NCI-H1105 (cell line): ENCODE measurements at places on chromosomes 7 and 10.

DNA sequence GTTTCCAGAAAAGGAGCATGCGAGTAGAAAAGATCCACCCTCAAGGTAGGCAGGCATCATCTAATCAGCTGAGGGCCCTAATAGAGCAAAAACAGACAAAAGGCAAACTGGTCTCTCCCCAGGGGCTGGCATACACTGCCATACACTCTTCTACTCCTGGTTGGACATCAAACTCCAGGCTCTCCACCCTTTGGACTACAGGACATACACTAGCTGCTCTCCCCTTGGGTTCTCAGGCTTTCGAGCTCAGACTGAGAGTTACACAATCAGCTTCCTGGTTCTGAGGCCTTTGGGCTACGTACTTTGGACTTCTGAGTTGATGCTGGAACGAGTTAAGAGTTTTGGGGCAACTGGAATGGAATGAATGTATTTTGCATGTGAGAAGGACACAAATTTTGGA, 50.9 kb upstream of the TM9SF3 start:
- no peak for DNase-seq

- DNase-seq, result no peak
These were observed 81.2 kb upstream of the PPIF start for GRCh38 chr10:79266084-79266483.

DNA sequence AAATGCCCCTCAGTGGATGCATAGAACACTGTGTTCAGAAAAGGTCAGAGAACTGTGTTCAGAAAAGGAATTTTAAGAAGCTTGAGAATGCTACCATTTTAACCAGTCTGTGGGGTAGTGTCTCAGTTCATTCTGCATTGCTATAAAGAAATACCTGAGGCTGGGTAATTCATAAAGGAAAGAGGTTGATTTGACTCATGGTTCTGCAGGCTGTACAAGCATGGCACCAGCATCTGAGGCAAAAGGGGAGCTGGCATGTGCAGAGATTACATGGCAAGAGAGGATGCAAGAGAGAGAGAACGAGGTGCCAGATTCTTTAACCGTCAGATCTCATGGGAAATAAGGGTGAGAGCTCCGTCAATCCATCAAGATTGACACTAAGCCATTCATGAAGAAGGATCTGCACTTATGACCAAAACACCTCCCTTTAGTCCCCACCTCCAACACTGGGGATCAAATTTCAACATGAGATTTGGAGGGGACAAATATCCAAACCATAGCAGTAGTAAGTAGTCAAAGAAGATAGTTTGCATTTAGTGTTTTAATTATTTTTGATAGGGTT, 119.8 kb downstream of the FAM107B start:
- DNase-seq, result no peak

DNA sequence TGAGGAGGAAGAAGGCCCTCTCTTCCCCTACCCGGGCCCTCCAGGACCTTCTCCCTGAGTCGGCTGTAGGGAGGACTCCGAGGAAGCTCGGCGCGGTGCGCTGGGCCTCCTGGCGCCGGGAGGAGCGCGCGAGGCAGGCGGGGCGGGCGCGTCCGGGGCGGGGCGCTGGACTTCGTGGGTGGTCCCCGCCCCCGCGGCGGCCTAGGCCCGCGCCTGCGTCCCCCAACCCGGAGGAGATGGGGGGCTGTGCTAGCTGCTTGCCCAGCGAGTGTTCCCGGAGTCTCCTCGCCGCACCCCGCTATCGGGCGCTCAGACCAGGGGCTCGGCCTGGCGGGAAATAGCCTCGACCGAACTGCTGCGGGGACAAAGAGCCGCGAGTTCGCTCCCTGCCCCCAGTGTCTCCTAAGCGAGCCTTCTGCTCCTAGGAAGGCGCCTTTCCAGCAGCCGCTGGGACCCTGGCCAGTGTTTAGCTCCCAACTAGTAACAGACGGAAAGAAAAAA, 19.2 kb upstream of the SMO start:
- peak; percentile 34 for DNase-seq

DNA sequence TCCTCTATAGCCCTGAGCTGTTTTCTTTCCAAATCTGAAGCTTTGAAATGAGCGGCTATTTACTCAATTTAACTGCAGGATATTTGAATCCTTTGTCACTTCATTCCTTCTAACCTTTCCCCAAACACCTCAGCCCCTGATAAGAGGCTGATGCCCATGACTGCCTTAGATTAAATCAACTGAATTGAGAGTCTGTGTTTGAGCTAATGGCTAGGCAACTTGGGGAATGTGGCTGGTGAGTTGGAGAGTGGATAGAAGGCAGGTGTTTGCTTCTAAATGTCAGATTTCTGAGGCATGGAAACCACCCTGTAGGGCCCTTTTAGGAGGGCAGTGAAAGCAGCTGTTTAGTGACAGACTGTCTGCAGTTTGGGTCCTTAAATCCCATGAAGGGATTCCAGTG, 759.9 kb downstream of the LRMDA start:
- no peak for DNase-seq

DNA sequence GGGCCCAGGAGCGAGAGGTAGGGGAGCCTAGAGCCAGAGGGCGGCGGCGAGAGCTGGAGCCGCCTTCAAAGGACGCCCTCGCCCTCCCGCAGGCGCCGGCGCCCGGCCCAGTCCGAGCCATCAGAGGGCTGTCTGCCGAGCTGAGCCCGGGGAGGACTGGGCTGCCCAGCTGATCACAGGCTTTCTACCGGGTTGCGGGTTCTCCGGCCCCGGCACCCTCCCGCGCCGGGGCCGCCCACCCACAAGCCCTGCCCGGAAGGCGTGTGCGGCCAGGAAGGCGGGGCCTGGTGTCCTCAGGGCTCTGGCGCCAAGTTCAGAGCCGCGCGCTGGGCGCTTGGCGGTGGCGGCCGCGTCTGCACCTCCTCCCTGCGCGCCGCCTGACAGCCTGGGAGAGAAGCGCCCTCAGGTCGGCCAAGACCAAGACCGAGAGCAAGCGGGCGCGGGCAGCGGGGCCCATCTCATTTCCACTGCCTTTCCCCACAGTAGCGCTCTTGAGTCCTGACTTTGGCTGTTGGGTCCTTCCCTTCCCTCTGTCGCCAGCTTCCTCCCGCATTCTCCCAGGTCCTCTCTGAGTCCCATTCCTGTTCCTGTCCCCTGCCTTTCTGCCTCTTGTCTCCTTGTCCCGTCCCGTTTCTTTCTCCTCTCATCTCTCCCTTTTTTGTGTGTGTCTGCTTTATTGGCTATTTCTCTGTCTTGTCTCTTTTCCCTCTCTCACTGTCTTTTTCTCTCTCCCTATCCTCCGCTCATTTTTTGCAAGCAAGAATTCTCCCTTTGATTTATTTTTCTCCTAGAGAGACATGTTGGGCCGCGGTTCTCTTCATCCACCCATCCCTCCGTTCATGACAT, 60.6 kb upstream of the MSMB start:
- DNase-seq, result no peak

DNA sequence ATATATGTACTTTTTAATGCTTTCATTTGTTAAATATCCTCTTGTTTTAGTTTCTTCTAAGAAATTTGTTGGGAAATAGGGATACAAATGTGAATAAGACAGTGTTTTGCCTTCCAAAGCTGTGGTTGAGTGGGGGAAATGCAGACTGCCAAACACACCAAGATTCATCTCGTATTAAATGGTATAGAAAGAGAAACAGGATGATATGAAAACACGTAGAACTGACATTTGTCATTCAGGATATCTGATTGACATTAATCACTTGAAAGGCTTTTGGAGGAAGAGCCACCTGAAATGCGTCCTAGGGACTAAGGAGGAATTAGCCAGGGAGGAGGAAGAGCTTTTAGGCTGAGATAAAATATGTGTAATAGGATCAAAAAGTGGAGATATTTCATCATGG, 287.4 kb upstream of the SEMA3C start:
- DNase-seq, result no peak

GRCh38 chr10:96740579-96741281, 20.4 kb upstream of the PIK3AP1 start:
- DNase-seq, result no peak

GRCh38 chr10:116538992-116539391, 6.7 kb upstream of the PNLIP start:
- no peak for DNase-seq

DNA sequence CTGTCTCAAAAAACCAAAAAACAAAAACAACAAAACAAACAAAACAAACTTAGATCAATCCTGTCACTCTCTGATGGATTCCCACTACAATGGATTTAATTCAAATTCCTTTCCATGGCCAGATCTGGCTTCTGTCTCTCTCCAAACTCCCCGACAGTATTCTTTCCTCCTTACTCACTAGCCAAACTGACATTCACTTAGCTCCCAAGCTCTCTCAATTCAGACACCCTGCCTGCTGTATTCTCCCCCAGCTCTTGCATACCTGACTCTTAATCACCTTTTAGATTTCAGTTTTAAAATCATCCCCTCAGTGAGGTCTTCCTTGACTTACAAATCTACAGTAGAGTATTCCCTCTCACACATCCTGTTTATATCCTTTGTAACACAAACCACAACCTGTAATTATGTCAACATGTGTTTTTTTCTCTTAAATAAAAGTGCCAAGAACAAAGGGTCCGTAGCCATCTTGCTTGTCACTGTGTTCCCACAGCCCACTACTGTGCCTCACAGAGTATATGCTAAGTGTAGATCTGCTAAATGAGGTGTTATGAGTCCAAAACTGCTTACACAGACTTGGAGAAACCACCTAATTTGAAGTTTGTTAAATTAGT, 14.4 kb downstream of the HERPUD2 start:
- DNase-seq, result no peak

- no peak for DNase-seq
These were observed 15.8 kb downstream of the BBS9 start for GRCh38 chr7:33145156-33145555.

- DNase-seq, result no peak
These were observed 2.5 kb upstream of the VGF start for GRCh38 chr7:101167645-101168411.

DNA sequence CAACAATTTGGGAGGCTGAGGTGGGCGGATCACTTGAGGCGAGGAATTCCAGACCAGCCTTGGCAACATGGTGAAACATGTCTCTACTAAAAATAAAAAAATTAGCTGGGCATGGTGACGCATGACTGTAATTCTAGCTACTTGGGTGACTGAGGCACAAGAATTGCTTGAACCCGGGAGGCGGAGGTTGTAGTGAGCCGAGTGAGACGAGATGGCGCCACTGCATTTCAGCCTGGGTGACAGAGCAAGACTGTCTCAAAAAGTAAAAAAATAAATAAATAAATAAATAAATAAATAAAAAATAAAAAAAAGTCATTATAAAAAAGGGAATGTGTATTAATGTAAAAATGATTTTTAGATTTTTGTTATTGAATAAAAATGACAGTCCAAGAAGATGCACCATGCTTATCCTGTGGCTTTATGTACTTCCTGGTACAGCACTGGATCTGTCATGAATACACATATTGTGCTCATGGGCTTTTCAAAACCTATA, 658.8 kb upstream of the LRRN3 start:
- DNase-seq, result no peak

DNA sequence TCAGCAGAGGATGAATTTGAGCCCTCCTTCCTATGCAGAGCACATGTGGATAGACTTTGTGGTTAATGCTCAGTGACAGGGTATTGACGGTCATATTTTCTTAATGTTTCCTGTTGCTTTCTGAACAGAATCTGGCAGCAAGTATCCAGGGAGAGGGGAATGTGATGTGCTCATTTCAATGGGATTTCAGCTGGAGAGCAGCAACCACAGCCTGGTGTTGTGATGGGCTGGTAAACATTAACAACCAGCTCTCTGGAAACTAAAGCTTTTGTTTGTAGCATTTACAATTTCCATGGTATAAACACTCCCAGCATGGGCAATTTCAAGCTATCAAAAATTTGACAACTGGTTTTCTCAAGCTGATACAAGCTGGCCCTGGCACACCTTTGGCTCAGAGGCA, 215.9 kb downstream of the SH2D4B start:
- DNase-seq, result no peak

DNA sequence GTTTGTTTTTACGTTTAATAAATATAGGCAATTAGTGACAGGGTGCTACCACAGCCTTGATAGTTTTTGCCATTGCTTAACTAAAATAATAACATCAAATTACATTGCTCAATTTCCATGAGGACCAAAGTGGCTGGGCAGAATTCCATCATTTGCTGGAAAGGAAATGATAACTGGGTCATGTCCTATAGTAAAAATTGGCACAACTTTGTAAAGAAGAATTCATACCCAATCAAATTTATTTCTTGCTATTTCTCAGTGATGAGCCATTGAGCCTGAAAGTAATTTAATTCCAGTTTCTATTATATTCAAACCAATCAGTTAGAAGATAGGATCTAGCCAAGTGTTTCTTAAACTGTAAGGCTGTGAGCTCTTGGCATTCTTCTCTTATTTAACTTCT, 102.2 kb upstream of the CTTNBP2 start:
- no peak for DNase-seq

- DNase-seq, result no peak
These were observed 59.3 kb downstream of the NUDCD3 start for GRCh38 chr7:44431091-44431608.

- no peak for DNase-seq
These were observed 335.8 kb upstream of the KAT6B start for GRCh38 chr10:74490551-74490950.

- DNase-seq, result no peak
These were observed 328.4 kb upstream of the GNAI1 start for GRCh38 chr7:79806161-79806734.

- no peak for DNase-seq
These were observed 98.6 kb upstream of the BTBD16 start for GRCh38 chr10:122172361-122173008.

DNA sequence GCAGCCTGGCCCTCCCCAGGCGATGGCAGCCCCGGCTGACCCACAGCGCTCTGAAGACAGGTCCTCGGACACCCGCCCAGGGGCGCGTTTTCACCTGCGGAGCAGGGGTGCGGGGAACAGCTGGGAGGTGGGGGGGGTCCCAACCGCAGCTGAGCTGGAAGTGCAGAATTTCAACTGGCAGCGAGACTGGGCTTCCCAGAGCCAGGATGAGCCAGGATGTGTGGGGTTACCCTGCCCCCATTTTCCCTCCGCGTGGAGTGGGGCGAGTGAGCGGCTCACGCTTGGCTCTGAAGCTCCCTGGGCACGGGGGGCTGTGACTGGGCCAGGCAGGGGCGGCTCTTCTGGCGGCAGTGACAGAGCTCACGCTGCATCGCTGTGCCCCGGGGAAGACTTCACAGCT, 70.2 kb downstream of the DNAJB6 start:
- no peak for DNase-seq

- DNase-seq, result no peak
These were observed 59.0 kb downstream of the MET start for GRCh38 chr7:116731023-116731395.

DNA sequence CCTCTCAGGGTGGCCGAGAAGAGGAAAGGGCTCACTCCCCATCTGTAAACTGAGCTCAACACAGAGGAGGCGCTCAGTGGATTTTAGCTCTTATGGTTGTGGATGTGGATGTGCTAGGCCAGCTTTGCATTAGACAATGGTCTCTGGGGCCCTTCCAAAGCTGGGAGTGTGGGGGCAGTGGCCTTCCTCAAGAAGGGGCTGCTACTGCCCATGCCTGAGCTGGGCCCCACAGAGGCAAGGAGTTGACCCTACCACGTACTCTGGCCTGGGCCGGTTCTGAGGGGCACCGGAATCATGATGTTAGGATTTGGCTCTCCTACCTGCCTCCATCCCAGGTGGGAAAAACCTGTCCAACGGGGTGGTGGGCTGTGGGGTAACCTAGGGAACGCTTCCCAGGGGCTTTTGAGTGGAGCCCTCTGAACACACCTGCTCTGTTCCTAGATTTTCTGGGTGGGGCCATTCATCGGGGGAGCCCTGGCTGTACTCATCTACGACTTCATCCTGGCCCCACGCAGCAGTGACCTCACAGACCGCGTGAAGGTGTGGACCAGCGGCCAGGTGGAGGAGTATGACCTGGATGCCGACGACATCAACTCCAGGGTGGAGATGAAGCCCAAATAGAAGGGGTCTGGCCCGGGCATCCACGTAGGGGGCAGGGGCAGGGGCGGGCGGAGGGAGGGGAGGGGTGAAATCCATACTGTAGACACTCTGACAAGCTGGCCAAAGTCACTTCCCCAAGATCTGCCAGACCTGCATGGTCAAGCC, 11.5 kb downstream of the AQP1 start:
- no peak for DNase-seq
